ENCODE measurements at places on chromosomes 11 and 22.

DNA sequence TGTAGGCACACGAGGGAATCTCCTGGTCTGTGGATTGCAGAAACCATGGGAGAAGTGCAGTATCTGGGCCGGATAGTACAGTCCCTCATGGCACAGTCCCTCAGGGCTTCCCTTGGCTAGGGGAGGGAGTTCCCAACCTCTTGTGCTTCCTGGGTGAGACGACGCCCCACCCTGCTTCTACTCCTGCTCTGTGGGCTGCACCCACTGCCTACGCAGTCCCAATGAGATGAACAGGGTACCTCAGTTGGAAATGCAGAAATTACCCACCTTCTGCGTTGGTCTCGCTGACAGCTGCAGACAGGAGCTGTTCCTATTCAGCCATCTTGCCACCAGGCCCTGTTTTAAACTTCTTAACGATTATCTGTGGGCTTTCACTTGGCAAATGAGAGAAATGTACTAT is 157.2 kb upstream of the CARD18 start:
- DNase-seq: no peak

DNA sequence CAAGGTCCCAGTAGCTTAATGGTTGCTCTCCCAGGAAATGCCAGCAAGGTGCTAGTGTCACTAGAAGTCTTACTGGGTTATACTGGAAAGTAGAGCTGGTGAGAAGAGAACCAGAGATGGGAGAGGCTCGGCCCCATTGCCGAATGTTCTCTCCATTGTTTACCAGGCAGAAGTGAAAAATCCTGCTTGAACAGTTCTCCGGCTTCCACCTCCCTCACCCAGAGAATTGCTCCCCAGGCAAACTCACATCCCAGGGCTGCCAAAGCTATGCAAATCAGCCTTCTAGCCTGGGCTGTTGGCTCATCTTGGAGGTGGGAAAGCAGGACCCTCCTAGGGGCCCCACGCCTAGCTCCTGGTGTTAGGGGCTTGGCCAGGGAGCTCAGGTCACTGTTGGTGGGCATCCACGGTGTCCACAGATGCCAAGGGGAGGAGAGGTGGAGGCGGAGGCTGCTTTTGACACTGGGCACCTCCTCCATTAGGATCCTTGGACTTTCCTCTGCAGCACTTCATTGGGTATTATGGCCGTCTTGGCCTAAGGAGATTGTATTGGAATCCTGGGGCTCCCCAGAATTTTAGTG is 20.1 kb downstream of the POU2F3 start:
- no peak for DNase-seq

DNA sequence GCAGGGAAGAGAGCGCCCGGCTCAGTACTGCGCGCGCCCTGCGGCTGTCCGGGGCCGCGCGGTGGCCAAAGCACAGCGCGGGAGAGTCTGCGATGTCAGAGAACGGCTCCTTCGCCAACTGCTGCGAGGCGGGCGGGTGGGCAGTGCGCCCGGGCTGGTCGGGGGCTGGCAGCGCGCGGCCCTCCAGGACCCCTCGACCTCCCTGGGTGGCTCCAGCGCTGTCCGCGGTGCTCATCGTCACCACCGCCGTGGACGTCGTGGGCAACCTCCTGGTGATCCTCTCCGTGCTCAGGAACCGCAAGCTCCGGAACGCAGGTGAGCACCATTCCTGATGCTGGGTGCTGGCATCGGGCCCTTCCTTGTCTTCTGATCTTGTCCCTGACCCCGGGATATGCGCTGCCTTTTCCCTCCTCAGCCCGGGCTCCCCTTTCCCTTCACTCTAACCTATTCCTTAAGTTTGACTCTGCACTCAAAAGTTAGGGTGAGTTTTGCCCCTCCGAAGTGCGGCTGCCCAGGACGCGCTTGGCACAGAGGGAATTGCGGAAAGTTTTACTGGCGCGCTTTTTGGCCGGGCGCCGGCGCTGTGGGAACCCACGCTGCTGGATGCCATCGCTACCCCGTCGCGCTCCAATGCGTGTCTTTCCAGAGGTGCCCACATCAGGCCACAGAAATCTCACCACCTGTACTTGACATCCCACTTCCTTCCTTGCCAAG is at the start of gene MTNR1B:
Gene MTNR1B, plus strand, starts transcription at position 18 of the 714 bp plus-strand sequence. Its CDS starts 75 bp downstream, at position 93.
- no peak for DNase-seq

- DNase-seq: no peak
These were observed 10.8 kb upstream of the OR51L1 start for GRCh38 chr11:4983841-4984240.

GRCh38 chr22:38835888-38836301 is 7.9 kb downstream of the NPTXR start:
- no peak for DNase-seq

DNA sequence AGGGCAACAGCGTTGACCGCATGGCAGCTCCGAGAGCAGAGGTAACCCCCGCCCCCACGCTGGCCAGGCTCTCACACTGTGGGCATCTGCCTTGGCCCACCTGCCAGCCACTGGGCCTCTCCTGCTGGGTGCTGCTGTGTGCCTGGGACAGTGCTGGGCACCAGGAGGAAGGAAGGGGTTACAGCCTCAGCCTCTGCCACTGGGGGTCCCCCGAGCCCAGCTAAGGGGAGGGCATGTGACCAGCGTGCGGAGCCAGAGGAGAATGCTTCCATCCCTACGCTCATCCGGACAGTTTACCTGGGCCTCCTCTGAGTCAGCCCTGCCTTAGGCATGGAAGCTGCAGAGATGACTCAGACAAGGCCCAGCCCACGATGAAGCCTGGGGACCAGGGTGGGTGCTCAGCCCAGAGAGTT is 10.9 kb downstream of the NCF4 start:
- no peak for DNase-seq

- DNase-seq: no peak
These were observed 213.5 kb upstream of the NAV2 start for GRCh38 chr11:19499026-19499669.

All from CD4-positive, alpha-beta T cell treated with Interleukin-15 for 1 hour (primary cell).